ENCODE measurements at places on chromosomes 16 and 17. TPM values are rescaled to one million over a fixed set of nuclear protein-coding genes. Genes with fewer than 3 reads are reported as not detected.

- DNase-seq: no peak
Observed at GRCh38 chr16:10009684-10010083, 172.5 kb downstream of the GRIN2A start.

GRCh38 chr17:42522798-42523278 is 13.2 kb upstream of the NAGLU start:
- DNase-seq: no peak

GRCh38 chr16:72480911-72481310 is 309.0 kb upstream of the PMFBP1 start:
- DNase-seq: no peak

DNA sequence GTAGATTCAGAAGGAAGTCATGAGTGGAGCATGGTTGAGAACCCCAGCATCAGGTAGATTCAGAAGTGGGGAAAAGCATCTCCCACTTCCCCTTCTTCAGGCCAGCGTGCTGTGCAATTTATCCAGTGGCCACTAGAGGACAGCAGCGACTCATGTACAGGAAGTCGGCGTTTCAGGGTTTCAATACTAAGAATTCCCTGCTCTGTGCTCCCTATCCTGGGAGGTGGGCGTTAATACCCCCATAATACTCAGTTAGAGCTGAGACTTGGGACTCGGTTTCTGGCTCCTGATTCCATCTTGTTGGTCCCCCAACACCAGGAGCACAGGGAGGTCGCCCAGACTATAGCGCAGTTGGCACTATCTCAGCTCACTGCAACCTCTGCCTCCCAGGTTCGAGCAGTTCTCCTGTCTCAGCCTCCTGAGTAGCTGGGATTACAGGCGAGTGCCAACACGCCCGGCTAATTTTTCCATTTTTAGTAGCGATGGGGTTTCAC is 75.3 kb upstream of the AMZ2 start:
- DNase-seq: peak; percentile 49

DNA sequence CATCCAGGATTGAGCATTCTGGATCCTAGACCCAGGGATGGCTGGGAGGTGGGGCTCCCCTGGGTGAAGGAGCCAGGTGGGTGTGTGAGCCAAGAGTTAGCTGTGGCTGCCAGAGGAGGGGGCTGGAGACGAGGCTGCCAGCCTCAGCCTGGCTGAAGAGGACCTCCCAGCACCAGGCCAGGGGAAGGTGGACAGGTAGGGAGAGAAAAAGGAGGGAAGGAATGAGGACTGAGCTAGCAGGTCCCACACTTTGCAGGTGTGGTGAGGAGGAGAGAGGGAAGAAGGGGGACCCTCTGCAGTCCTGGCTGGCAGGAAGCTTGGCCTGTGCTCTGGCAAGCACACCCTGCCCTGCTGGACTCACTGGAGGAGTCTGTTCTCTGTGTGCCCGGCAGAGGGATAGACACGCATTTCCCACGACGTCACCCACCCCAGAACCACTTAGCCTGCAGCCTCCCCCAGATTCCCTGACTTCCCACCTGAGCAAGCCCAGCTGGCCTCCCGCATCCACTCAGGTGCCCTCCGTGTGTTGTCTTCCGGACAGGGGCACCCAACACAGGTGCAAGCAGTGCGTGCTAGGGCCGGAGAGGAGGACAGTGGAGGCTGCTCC is 42.0 kb downstream of the SOCS3 start:
- DNase-seq: no peak

DNA sequence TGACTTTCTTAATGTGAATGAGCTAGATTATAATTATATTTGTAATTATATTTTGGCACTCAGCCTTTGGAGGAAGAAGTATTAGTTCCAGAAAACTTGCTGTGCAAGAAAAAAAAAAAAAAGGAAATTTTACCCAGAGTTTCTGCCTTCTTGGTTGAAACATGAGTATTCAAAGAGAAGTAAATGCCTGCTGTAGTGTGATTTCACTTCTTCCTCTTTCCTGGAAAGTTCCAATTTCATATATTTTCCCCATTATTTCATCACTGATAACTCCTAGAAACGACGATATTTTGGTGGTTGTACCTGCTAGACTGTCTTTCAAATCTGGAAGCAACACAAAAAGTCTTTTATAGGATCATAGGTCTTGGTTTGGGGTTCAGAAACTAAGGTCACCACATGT is 20.4 kb upstream of the MPHOSPH6 start:
- no peak for DNase-seq

DNA sequence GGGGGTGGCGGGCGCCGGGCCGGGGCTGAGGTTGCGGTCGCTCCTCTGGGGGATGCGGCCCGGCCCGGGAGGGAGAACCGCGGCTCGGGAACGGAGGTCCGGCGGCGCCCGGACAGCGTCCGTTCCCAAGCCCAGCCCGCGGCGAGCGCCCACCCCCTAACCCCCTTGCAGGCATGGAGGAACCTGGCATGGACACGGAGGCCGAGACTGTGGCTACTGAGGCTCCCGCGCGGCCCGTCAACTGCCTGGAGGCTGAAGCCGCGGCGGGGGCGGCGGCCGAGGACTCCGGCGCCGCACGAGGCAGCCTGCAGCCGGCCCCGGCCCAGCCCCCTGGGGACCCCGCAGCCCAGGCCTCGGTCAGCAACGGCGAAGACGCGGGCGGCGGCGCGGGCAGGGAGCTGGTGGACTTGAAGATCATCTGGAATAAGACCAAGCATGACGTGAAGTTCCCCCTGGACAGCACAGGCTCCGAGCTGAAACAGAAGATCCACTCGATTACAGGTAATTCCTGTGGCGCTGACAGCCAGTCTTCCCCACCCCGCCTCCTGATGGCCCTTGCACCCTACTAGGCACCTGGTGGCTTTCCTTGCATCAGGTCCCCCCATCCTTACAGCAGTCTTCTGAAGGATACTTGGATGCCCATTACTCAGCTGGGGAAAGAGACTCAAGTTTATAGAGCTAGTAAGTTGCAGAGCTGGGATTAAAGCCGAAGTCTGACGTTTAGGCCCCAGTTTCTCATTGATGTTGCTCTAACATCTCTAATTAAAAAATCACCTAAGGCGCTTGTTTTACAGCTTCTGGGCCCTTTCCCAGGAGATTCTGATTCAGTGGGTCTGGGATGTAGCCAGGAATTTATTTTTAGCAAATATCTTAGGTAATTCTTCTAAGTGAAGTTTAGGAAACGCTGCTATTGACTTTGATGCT is 514 bp downstream of the UBFD1 start:
- DNase-seq: peak; percentile 44

DNA sequence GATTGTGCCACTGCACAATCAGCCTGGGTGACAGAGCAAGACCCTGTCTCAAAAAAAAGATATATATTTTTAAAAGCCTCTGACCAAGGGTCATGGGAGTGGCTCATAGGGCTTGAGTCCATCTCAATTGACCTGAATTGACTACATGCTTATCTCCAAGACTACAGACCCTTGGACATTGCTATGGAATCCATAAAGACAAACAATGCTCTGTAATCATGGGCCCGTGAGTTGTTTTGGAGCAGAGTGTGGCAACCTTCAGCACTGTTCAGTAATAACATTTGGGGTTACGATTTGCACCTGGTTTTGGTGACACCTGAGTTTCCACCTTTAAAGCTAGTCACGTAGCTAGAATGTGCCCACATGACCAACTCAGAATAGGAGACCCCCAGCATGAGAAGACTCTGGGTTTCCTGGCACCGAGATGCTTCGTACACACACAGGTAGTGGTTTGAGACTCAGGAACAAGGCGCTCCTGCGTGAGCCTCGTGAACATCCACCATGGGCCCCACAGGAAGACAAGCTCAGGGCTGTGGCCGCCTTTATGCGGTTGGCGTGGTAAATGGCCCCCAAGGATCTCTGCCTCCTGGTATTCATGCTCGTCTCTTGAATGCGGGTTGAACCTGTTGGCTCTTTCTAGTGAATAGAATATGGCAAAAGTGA is 66.6 kb upstream of the RPH3AL start:
- DNase-seq: no peak

GRCh38 chr16:75109732-75110243 is 6.8 kb downstream of the LDHD start:
- DNase-seq: no peak

- peak; percentile 23 for DNase-seq
Observed at GRCh38 chr16:50821586-50821985, 79.7 kb downstream of the CYLD start.

GRCh38 chr16:52515068-52515671 is 31.8 kb downstream of the TOX3 start:
- DNase-seq: no peak

- DNase-seq: no peak
Observed at GRCh38 chr17:44314524-44314868, 6.1 kb downstream of the RUNDC3A start.

DNA sequence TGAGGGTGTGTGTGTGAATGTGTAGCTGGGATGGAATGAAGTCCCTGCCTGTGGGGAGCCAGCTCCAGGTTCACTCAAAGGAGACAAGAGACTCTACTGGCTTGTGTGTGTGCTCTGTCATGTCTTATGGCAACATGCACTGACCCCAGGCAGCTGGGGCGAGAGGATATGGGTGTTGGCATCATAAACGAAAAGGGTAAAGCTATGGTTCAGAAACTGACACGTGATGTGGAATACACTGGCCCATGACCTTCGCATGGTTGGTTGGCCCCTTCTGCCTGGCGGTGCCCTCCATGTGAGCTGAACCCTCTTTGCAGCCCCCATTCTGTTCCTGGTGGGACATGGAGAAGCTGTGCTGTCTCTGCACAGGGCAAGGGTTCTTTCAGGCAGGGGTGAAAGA is 21.9 kb downstream of the ZNF750 start:
- peak; percentile 36 for DNase-seq

GRCh38 chr17:81471818-81472456 is 40.7 kb downstream of the ACTG1 start:
- DNase-seq: no peak

SLC25A11 gene
- total RNA-seq: 35.0 TPM

SLC13A5 gene
- not detected for total RNA-seq

ASPHD1 gene
- total RNA-seq: 4.1 TPM

CDH16 gene
- total RNA-seq: not detected

ZP2 gene
- not detected for total RNA-seq

TEX19 gene
- under 0.01 TPM for total RNA-seq

MSLN gene
- not detected for total RNA-seq

ZNF319 gene
- 0.83 TPM for total RNA-seq

Data from IMR-90 (cell line).